SIG-M5 (cell line): ENCODE measurements at places on chromosomes 2 and 18.

DNA sequence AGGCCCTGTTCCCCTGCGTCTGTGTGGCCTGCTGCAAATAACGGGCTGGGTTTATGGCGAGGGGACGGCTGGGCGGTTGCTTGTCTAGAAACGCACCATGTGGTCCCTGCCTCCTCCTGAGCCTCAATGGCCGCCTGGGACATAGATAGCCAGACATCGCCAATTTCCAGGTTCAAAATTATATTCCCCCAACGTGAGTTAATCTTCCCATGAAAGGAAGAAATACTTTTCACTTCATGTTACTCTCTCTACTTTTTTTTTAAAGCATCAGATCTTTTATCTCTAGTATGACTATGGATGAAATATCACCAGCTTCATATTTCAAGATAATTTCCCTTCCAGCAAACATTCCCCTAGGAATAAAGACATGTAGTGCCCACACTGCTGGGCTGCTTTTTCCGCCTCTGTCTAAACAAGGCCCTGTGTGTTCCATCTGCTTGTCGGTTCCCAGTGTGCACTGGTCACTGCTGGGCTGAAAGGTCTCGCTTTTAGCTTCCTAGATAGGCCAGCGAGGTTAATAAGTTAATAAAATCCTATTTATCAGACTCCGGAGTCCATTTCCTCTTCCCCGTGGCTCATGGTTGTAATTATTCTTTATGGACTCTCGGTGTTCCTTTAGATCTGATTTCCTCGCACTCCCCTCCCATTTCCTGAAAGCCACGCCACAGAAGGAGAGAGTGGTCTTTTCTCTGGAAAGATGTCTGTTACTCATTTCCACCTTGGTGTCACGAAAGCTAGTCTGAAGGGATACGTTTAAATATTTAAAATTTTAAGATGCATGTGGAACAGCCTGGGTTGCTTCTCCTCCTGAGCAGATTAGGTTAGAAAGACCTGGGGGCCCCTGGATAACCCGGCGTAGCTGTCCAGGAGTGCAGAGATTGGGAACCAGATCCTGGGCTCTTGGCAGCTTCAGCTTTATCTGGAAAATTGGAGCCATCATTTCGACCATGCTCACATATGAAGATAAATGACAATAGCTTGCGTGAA lies 196.6 kb upstream of the COPS8 start:
- no peak for DNase-seq

DNA sequence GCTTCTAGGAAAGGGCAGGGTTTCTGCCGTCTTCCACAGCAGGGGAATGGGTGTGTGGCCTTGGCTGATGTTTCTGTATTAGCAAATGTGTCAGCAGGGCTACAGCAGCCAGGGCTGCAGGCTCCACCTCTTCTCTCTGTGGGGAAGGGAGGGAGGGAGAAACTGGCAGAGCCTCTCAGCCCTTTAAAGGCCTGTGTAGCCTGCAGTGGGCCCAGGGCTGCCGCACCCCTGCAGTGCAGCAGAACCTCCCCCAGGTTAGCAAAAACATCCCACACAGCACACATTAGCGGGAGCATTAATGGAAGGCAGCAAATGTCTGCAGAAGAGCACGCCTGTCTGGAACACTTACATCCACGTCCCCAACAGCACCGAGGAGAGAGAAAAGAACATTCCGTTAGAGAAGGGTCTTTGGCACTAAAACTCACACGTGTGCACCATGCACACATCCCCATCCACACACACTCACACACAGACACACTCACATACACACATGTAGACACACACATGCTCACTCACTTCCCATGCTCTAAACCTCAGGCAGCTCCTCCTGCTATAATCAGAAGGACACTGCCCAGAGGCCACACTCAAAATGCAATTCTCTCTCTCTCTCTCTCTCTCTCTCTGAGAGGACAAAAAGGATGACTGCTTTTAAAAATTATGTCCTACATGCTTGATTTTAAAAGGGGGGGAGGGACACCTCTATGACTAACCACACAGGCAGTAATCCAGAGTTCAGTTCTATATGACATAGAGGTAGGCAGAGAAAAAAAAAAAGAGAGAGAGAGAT lies 24.1 kb downstream of the MRPL35 start:
- no peak for DNase-seq

- DNase-seq, result no peak
Measured at GRCh38 chr2:26465981-26466471, 11.9 kb downstream of the OTOF start.

DNA sequence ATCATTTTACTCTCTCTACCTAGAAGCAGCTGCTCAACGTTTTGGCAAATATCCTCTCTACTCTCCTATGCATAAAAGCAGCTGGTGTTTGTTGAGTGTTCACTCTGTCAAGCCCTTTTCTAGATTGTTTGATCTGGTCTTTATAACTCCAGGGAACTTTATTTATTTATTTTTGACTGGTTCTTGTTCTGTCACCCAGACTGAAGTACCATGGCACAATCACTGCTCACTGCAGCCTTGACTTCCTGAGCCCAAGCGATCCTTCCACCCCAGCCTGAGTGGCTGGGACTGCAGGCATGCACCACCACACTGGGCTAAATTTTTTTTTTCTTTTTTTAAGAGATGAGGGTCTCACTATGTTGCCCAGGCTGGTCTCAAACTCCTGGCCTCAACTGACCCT lies 12.7 kb downstream of the CATIP start:
- DNase-seq, result no peak

DNA sequence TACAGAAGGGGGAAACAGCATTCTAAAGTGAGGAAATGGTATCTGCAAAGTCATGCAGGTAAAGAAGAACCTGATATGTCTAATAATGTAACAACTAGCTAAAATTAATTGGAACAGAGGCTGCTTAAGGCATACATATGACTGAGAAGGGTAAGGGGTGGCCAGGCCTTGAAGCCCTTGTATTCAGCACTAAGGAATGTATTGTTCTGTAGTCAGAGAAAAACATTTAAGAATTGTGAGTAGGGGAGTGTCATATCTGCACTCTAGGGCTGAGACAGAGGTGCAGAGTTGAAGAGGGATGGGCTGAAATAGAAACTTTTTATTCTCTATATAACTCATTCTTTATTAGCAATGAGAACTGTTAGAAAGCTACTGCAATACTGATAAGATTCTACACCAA lies 145.5 kb upstream of the CHAC2 start:
- DNase-seq, result no peak

DNA sequence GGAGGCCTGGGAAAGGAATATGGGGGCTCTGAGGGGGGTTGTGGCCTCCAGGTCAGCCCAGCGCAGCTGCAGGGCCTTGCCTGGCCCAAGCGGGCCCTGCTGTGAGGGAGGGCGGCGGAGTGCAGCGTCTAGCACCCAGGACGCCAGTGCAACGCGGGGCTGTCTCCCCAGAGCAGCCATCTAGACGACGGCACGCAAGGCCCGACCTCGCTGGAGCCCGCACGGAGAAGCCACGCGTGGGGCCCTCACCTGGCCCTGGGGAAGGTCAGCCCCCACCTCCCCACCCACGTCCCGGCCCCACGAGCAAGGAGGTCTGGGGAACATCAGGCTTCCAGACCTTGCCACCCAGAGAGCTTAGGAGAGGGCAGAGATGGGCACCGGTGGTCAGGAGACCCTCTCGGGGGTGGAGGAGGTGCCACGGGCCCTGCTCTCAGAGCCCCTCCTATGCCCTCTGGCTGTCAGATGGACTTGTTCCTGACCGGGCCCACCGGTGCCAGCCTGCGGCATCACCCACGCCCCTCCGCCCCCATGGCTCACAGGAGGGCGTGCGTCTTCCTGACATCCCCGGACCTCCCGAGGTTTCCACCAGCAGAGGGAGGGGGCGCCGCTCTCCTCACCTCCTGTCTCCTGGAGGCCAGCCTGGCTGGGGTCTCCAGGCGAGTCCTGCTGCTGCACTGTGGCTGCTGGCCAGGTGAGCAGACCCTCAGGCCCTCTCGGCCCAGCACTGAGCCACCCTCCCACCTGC lies 17.0 kb downstream of the GPR35 start:
- no peak for DNase-seq

DNA sequence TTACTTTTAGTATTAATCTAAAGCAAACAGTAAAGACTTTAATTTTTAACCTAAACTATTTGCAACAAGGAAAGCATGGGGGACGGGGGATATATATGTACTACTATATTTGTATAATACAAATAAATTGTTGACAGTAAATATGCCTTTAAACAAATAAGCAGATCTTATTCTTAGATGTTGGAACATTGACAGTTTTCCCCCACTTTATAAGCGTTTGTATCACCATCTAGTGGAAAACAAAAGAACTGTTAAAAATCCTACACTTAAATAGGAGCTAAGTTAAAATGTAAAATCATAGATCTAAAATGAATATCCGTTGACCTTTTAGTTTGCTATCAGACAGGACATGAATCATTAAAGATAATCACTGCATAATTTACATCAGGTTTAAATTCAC lies 50.0 kb downstream of the RBBP8 start:
- DNase-seq, result no peak

DNA sequence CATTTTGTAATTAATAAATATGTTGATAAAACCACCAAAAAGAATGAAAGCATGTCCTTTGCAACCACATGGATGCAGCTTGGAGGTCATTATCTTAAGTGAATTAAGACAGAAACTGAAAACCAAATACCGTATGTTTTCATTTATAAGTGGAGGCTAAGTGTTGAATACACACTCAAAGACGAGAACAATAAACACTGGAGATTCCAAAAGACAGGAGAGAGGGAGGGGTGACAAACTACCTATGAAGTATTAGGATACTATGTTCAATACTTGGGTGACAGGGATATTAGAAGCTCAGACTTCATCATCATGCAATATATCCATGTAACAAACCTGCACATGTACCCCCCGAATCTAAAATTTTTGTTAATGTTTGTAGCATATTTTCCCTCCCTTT lies 7.0 kb downstream of the ERLEC1 start:
- DNase-seq, result no peak

DNA sequence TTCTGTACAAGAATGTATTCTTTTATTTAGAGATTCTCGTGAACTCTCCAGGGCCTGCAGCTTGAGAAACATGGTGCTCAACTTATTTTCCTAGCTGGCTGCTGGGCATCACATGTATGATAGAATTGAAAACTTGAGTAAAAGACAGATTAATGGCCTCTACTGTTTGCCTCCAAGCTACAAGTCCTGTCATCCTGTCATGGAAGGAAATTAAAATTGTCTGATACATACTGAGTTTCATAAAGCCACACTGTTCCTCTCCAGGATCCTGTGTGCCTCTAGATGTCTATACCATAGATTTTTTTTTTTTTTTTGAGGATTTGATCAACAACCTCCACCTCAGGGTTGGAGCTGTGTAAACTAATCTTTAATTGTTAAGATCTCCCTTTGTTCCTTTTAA lies 38.5 kb downstream of the UPP2 start:
- DNase-seq, result no peak

GRCh38 chr2:151649966-151650365 lies 84.3 kb downstream of the NEB start:
- no peak for DNase-seq

DNA sequence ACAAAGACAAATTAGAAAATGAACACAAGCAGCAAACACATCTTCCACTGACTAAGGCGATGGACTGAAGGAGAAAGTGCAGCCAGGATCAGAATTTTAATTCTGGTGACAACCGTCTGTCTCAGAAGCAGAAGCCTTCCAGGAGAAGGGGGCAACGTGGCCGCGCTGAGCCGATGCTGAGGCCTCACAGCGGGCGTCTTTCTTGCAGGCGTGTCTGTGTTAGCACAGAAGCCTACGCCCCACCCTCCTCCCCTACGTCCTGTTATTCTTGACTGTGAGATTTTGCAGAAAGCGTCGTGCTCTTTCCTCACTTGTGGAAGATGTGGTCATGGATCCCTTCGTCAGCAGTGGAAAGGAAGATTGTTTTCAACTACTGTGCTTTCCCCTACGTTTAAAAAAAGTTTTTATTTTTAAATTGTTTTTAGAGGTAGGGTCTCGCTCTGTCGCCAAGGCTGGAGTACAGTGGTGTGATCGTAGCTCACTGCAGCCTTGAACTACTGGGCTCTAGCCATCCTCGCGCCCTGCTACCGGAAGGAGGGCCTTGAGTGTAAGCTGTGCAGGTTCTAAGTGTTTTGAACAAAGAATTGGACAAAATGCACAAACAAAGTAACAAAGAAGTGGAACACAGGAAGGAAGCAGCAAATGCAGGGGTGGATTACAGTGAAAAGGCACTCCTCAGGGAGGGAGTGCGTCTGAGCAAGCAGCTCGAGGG lies 422.0 kb downstream of the GALR1 start:
- DNase-seq, result no peak

DNA sequence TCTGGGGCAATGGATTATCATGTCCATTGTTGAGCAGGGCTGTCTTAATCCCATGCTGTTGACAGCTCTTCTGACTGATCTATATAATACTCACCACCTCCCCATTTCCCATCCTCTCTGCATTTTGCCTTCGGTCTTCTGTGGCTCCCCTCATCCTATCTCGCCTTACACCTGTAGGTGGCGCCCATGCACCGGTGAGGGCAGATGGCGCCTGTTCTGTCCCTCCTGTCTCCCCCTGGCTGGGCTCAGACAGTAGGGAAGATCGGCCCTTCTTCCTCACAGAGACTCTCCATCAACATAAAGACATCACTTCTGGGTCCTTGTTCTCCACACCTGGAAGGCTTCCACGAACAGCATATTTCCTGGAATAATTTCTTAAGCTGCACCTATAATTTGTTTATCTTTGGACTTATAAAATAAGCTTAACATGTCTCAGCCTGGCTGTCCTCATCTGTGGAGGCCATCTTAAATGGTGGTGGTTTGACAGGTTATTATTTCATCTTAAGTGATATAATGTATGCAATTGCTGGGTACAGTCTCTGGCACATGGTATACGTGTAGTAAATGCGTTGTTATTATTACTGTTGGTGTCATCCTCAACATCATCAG lies 10.9 kb upstream of the CDH20 start:
- no peak for DNase-seq

DNA sequence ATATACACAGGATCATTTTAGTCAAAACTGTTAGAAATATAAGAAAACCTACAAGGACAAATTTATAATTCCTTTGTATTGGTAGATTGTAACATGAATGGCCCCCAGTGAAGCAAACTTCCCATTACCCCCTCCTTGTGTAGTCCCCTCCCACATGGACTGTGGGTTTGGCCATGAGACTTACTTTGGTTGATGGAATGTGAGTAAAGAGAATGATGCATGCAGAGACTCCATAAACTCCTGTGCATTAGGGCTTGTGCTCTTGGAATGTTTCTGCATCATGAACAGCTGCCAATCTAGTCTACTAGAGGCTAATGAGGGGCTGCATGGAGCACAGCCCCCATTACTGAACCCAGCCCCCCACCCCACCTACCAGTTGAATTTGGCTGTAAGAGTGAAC lies 8.3 kb upstream of the TGFA start:
- DNase-seq, result no peak

DNA sequence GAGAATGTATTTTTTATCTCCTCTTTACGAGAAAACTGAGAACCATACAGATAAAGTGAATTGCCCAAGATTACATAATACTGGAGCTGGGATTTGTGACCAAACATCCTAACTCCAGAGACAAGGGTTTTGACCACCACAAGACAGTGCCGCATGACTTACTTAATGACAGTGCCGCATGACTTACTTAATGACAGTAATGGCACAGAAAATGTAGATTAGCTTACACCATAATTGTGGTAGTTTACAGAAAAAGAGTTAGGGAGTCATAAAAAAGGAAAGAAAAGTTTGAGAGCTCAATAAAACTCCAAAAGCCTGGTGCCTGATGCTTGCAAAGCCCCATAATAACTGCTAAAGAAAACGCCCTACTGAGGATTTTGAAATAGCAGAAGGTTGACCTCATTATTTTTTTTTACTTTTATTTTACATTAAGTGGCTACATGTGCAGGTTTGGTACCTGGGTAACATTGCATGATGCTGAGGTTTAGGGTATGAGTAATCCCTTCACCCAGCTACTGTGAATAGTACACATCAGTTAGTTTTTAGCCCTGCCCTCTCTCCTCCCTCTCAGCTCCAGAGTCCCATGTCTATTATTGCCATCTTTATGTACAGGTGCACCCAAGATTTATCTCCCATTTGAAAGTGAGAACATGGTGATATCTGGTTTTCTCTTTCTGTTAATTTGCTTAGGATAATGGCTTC lies 310.0 kb upstream of the UBE2E3 start:
- DNase-seq, result no peak
